Ascending aorta (tissue), 2 donors: ENCODE measurements at places on chromosomes 4 and X.

DNA sequence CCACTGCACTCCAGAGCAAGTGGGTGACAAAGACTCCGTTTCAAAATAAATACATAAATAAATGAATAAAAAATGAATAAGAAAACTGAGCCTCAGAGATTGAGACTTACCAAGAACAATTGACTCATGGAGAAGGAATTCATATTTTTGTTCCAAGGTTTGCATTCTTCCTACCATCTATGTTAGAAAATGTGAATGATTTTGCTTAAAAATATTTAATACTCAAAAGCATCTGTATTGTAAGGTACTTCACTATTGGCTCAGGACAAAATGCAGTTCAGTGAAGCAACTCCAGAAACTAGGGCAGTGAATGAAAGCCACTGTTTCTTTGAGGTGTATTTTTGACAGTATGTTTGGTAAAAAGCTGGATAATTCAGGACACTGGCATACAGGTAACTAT is 54.1 kb downstream of the XAGE2 start:
- DNase-seq: no peak

GRCh38 chr4:15793506-15794363 is 15.6 kb downstream of the CD38 start:
- DNase-seq: no peak

- no peak for DNase-seq
Measured at GRCh38 chr4:141995056-141995455, 358.7 kb downstream of the IL15 start.

DNA sequence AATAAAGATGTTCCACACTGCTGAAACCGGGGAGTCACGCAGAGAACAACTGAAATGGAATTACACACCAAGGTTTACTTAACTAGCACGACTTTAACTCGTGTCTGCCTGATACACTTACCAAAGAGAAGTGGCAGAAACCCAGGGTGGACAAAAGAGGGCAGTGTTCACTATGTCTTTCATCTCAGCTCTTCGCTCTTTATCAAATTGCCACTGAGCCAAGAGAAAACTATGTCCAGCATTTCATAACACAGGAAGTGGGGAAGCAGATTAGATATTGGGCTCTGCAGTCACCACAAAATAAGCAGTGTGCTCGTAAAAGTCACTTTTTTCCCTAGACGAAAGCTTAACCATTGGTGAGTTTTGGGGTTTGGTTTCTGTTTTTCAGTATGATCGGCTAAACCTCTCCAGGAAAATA is 155.7 kb downstream of the CHIC2 start:
- DNase-seq: peak; percentile 75

GRCh38 chr4:156976147-156976546 is 4.5 kb upstream of the PDGFC start:
- DNase-seq: no peak

DNA sequence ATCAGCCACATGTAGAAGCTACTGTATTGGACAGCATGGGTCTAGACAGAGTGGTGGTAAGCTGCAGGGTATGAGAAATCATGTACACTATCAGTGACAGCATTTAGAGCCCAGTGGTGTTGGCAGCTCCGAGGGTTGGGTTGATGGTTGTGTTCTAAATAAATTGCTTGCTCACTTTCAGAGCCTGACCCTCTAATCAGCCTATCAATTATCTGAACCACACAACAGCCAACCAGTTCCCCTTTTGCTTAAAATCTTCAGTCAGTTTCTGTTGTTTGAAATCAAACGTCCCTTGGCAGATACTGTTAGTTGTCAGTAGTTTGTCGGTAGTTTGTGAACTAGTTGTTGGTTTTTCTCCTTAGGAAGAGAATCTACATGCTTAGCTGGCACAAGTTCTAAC is 99.8 kb upstream of the RAI2 start:
- DNase-seq: no peak

DNA sequence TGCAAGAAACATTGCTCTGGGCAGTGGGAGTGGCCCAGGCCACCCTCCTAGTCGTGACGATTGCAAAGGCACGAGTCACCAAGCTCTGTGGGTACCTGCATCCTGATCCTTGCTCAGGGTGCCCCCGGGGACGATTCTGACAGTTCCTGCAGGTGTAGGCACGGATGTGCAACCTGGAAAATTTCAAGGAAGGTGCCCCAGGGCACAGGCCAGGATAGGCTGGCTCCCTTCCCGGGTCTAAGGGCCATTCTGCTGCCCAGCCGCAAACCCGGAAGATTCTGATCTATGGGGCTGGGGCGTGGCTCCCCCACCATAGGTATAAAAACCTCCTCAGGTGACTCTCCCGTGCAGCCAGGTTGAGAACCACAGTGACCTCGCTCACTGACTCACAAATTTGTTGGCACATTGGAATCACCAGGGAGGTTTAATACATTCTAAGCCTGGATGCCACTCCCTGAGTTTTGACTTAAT is 228.5 kb downstream of the PTTG2 start:
- DNase-seq: no peak

GRCh38 chrX:13345037-13345436 is 25.2 kb upstream of the ATXN3L start:
- no peak for DNase-seq

DNA sequence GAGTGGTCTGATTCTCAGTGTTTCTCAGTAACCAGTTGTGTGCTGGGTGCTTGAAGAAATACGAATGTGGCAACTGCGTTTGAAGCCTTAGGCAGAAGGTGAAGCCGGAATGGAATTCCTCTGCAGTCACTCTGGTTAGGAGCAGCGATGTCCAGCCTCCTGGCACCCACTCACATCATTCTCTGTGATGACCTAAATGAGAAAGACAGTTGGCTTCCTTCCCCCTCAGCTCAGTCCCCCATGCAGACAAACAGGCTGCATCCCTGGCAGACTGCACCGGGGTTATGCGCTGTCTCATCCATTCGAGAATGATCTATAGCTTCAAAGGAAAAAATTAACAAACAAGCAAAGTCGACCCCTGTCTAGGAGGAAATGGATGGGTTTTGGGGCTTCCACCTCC is 170.1 kb upstream of the SCML1 start:
- no peak for DNase-seq

- DNase-seq: no peak
Measured at GRCh38 chr4:42995343-42995944, 102.9 kb downstream of the GRXCR1 start.

- no peak for DNase-seq
Measured at GRCh38 chrX:15815779-15816437, 25.6 kb downstream of the ZRSR2 start.

DNA sequence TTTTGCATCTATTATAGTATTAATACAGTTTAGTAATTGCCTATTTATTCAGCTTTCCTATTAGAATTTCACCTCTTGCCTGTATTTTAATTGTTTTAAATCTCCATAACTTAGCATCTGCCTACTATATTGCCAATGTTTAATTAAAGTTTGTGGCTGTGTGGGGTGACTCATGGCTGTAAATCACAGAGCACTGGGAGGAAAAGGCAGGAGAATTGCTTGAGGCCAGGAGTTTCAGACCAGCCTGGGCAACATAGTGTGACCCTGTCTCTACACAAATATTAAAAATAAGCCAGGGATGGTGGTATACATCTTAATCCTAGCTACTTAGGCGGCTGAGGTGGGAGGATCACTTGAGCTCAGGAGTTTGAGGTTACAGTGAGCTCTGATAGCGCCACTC is 14.5 kb upstream of the CCSER1 start:
- no peak for DNase-seq

DNA sequence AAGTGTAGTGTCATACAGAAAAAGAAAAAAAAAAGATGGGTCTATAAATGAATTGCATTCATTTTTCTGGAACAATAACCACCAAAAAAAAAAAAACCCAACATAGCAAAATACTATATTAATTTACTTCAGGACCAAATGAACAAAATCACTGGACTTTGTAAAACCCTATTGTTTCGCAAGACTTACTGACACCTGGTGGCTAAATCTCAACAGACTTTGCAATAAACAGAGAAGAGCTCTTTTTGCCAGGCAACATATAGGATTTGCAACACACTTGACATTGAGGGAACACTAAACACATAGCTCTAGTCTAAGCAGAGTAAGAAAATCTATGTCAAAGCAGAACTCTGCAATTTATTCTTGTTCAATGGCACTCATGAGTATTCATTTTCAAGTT is 990.2 kb downstream of the STPG2 start:
- DNase-seq: no peak

DNA sequence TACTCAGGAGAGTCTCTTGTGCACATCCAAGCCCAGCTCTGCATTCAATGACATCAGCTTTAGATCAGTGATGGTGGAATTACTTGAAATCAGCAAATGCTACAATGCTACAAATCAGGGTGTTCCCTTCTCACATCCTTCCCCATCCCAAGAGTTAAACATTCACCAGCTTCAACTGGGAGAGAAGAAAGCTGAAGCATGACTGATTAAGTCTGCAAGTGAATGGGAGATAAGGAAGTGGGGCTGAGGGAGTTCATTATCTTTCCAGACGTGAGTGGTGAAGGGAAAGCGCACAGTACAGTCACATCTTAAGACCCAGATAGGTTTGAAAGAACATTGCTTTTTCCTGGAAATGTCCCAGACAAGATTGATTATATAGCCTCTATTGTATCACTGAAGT is 26.2 kb upstream of the MAP9 start:
- DNase-seq: no peak

- DNase-seq: no peak
Measured at GRCh38 chrX:148024425-148025148, 43.5 kb downstream of the FMR1NB start.

DNA sequence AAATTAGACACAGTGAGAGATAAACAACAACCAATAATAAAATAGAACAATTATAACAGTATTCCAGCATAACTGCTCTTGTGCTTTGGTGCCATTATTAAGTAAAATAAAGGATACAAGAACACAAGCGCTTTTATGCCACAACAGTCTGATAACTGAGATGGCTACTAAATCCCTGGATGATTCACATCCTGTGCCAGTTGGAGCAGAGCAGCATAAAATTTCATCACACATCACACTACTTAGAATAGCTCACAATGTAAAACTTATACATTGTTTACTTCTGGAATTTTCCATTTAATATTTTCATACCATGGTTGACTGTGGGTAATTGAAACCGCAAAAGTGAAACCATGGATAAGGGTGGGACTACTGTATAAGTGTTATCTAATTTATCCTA is 399.9 kb upstream of the CNKSR2 start:
- no peak for DNase-seq

- no peak for DNase-seq
Measured at GRCh38 chrX:7926914-7927258, 327 bp downstream of the PNPLA4 start.

- DNase-seq: no peak
Measured at GRCh38 chr4:16131293-16131692, 47.5 kb upstream of the PROM1 start.

DNA sequence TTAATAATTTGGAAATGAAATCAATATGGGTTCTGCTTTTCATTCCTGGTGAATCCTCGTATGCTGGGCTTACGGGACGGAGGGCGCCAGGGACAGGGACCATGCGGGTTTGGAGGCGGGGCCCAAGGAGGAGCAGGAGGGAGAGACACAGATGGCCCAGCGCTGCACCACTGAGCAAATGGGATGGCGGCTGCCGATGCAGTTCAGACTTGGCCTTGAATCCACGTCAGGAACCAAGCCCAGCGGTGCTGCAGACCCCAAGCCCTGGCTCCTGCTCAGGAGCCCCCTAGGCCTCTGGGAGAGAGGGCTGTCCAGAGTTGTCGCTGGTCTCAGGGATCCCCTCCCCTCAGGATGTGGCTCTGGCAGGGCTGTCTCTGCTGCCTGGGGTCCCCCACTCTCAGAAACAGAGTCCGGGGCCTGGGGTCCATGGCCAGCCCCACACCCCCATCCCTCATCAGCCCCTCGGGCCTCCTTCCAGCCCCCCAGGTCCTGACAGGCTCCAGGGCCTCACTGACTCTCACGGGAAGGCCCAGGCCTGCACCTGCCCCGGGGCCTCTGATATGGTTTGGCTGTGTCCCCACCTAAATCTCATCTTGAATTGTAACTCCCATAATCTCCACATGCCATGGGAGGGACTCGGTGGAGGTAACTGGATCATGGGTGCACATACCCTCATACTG is 75.2 kb downstream of the FAM53A start:
- no peak for DNase-seq

DNA sequence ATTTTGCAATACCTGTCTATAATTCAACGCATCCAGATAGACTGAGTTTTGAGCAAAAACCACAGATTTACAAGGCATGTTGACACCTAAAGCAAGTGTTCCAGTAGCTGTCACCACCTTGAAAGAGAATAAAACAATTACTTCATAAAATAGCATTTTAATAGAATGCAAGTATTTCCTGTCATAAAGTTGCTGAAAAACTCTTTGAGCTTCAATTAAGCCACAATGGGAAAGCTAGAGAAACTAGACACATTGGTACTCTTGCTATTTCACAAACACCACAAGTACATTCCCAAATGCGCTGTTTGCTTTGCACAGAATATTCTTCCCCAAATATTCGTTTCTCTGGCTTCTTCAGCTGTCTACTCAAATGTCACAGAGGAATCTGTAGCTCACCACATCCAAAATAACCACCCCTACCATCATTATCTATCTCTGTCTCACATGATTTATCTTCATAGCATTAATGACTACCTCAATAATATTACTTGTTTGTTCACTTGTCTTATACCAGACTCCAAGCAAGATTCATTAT is 70.3 kb downstream of the DDX60 start:
- no peak for DNase-seq

DNA sequence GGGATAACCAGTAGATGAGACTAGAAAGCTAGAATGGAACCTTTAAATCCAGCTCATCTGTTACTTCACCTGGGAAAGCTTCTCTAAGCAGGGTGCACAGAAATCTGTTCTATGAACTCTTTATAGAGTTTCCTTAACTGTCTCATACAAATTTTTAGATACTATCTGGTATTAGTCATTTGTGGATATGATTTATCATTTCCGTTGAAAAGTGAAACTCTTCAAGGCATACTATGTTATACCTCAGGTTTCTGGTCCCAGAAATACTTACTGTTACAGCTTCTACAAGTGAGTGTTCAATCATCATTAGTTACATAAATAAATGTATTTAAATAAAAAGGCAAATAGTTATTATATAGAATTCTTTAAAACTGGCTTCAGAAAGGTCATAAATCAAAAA is 298.3 kb upstream of the AGA start:
- DNase-seq: no peak

DNA sequence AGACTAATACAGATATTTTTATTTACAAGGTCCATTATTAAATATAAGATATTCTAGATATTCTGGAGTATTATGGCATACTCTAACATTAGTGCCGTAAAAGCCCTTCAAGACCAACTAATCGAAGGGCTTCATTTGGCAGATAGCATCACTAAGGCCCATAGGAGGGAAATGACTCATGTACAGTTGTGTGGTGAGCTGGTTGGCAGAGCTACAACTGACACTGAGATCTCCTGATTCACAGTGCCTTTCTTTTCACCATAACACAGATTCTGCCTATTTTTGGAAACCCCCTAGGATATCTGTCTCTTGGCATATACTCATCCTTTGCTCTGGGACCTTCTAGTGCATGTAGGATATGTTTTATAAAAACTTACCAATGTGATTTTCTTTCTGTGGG is 201.7 kb upstream of the AFF2 start:
- DNase-seq: no peak

GRCh38 chr4:3786196-3786869 is 20.1 kb downstream of the ADRA2C start:
- DNase-seq: no peak
